ENCODE measurements at places on chromosomes 5 and 9.

DNA sequence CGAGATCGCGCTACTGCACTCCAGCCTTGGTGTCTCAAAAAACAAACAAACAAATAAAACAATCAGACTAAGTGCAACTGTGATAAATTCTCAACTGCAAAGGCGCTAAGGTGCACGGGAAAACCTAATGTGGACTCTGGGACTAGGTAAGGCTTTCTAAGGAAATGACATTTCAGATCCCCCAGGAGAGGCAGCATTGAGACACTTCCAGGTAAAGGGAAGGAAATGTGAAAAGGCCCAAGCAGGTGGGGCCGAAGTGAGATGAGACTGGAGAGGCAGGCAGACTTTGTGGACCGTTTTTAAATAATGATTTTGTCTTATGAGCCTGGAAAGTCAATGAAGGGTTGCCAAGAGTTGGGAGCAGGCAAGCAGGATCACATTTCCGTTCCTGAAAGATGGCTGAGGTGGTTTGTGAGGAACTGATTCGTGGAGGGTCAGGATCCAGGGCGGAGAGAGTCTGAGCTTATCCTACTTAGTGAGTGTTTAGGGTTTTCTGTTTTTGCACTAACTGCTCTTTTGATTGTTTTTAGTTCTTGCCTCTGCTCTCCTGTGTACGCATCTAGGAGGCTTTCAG lies 2.0 kb upstream of the APBA1 start:
- DNase-seq: peak; percentile 12

- DNase-seq: peak; percentile 76
These were observed 63.7 kb downstream of the SLC1A1 start for GRCh38 chr9:4553951-4554381.

DNA sequence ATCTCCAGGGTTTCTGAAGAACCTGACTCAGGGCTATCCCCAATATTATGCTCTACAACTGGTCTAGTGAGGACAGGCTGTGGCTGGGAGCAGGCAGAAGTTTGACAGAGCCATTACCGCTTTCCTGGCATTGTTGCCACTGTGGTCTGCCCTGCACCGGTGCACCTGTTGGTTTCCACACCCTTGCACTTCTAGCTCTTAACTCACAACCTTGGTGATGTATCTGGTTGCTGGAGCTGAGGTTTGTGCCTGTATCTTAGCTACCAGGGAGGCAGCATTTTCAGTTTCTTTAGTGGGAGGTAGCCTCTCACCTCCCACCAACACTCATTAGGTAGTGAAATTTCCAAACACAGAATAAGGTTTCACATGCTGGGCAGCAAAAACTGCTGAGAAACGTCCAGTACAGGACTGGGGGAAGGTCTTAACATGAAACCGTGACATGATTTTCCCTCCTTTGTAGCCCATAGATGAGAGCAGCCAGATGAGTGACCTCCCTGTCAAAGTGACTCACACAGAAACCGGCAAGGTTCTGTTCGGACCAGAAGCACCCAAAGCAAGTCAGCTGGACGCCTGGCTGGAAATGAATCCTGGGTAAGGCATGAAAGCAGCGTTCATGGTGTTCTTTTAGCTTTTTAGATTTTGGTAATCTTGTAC lies 57.7 kb downstream of the SMARCA2 start:
- DNase-seq: peak; percentile 23

- no peak for DNase-seq
These were observed 342.0 kb upstream of the WWC1 start for GRCh38 chr5:167949435-167949834.

- no peak for DNase-seq
These were observed 14.5 kb downstream of the TBCA start for GRCh38 chr5:77761606-77762005.

GRCh38 chr9:82132024-82132423 lies 143.5 kb downstream of the SPATA31D1 start:
- DNase-seq: no peak

GRCh38 chr5:56006094-56006493 lies 11.3 kb upstream of the IL6ST start:
- DNase-seq: no peak

DNA sequence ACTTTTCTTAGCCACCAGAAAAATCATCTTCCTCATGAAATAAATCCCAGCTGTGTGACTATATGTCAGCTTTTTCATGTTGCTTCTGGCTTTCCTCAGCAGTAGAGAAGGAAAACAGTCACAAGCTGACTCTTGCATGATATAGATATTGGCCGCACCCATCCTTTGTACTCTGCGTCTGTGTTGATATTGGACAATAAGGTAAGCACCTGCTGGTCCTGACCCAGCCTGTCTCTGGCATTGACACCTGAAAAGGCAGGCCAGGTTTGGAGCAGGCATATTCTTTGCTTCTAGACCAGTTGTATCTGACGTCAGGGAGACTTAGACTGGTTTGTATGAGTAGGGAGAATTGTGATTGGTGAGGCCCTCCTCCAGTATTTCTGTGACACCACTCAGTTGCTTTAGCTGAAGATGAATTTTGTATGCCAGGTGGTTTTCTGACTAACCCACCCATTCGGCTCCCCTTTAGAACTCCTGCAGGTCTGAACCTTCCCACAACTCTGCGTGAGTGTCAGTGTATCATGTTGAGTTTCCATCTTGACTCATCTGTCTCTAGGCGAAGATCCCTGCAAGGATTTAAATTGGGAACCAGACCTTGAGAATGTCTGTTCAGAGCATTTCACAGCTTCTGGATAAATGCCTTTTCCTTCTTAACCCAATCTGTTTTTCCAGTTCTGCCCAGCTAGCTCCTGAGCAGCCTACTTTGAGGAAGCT lies 151.2 kb upstream of the RUSC2 start:
- no peak for DNase-seq

- peak; percentile 61 for DNase-seq
These were observed 129.0 kb upstream of the ALDH1B1 start for GRCh38 chr9:38263532-38263931.

GRCh38 chr9:127424676-127424999 lies 456 bp downstream of the ZNF79 start:
- no peak for DNase-seq

All from lung microvascular endothelial cell (primary cell).